ENCODE measurements at places on chromosomes 6 and 20.

DNA sequence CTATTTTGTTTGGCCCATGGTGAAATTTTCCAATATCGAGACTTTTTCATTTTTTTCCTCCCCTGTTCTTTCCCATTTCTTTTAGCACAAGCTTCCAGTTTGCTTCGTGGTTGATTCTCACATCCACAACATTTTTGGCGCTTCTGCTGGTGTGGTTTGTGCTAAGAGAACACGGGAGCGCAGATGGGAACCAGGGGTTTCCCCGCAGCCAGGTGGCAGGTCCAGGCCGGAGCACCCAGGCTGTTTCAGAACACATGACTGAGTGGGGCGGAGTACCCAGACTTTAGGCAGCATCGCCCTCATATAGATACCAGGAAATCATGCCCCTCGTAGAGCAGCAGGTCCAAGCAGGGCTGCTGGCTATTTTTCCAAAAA lies 58.0 kb downstream of the SYTL3 start:
- no peak for DNase-seq

GRCh38 chr6:3319610-3320200 lies 61.0 kb downstream of the PSMG4 start:
- no peak for DNase-seq

DNA sequence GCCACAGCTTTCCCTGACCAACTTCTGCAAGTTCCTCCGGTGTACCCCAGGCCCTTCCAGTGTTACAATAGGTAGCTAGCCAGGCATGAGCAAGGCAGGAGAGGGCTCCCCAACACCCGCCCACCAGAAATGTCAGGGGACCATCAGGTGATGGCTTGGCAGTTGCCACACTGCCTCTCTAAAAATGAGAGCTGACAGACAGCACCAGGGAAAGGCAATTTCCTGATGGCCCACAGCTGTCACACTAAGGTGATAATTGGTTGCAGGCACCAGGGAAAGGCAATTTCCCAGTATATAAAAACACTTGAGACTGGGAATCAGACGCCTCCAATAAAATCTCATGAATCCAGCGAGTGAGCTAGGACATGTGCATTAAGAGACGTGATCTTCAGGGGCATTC lies 49.9 kb downstream of the PXDC1 start:
- no peak for DNase-seq

DNA sequence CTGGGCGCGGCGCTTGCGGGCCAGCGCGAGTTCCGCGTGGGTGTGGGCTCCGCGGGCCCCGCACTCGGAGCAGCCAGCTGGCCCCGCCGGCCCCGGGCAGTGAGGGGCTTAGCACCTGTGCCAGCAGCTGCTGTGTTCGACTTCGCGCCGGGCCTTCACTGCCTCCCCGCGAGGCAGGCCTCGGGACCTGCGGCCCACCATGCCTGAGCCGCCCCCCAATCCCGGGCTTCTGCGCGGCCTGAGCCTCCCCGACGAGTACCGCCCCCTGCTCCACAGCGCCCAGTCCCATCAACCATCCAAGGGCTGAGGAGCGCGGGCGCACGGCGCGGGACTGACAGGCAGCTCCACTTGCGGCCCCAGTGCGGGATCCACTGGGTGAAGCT lies 36.2 kb downstream of the RIOK1 start:
- no peak for DNase-seq

GRCh38 chr6:163301726-163302635 lies 112.5 kb upstream of the QKI start:
- DNase-seq, result no peak

- no peak for DNase-seq
Observed at GRCh38 chr6:143973097-143973966, 34.7 kb downstream of the PLAGL1 start.
